Activated T-cell treated with anti-CD3 and anti-CD28 coated beads for 24 hours (primary cell): ENCODE measurements at places on chromosomes 5 and 9.

GRCh38 chr5:150156027-150156368 is 353 bp upstream of the PDGFRB start:
- no peak for DNase-seq

- DNase-seq: no peak
Observed at GRCh38 chr9:16572005-16572734, 298.3 kb downstream of the BNC2 start.

- DNase-seq: no peak
Observed at GRCh38 chr9:93196096-93197055, 12.4 kb downstream of the WNK2 start.

GRCh38 chr5:96870094-96871026 is 5.9 kb upstream of the ERAP2 start:
- DNase-seq: no peak

- no peak for DNase-seq
Observed at GRCh38 chr9:121926351-121926801, 166.7 kb downstream of the TTLL11 start.

DNA sequence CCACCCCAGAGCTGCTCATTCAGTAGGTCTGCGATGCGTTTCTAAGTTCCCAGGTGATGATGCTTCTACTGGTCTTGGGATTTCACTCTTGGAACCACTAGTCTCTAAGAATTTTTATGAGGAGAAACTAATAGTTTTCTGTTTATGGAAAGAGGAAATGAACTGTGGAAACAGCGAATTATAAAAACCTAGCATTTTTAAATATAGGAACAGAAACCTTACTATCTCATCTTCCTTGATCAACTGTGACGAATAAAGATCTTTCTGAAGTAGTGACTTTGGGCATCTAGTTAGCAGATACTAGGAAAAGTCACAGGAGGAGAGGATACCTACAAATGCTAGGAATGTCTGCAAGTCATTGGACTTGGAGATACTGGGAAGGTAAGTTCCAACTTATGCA is 376.8 kb upstream of the RFX3 start:
- DNase-seq: no peak

- DNase-seq: no peak
Observed at GRCh38 chr9:19699756-19700155, 89.1 kb downstream of the SLC24A2 start.

DNA sequence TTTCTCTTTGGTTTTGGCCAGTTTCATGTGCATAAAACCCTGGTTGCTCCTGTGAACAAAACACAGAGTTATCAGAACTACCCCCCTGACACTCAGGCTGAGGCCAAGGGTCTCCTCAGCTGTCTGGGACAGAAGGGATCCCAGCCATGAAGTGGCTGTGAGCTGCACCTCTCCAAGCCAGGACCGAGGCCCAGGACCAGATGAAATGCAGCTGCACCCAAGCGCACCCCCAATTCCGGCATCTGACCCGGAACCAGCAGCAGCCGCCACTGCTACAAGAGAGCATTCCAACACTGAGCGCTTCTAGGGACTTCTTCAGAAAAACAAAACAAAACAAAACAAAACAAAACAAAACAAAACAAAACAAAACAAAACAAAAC is 16.0 kb upstream of the SLC25A51 start:
- no peak for DNase-seq

DNA sequence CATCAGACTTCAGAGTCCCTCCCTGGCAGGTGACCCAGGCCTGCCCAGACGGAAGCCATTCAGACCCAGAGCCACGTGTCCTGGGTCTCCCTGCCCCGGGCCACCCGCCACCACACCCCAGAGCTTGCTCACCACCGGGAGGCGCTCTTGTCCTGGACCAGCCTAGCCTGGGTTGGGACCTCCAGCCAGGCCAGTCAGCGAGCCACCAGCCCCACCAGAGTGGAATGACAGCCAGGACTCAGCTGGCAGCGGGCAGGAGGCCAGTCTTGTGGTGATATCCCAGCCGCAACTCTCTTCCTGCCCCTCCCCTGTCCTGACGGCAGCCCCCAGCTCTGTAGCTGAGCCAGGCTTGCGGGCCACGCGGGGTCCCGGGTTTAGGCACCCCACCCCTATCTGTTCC is 1.7 kb upstream of the PTGDS start:
- DNase-seq: no peak

GRCh38 chr5:86617756-86618576 is at the start of gene COX7C:
Gene COX7C, plus strand, starts transcription at chr5:86617941. Its CDS starts 115 bp downstream, at chr5:86618056.
- peak; percentile 92 for DNase-seq

GRCh38 chr5:37184748-37185364 is 64.3 kb downstream of the CPLANE1 start:
- DNase-seq: no peak

DNA sequence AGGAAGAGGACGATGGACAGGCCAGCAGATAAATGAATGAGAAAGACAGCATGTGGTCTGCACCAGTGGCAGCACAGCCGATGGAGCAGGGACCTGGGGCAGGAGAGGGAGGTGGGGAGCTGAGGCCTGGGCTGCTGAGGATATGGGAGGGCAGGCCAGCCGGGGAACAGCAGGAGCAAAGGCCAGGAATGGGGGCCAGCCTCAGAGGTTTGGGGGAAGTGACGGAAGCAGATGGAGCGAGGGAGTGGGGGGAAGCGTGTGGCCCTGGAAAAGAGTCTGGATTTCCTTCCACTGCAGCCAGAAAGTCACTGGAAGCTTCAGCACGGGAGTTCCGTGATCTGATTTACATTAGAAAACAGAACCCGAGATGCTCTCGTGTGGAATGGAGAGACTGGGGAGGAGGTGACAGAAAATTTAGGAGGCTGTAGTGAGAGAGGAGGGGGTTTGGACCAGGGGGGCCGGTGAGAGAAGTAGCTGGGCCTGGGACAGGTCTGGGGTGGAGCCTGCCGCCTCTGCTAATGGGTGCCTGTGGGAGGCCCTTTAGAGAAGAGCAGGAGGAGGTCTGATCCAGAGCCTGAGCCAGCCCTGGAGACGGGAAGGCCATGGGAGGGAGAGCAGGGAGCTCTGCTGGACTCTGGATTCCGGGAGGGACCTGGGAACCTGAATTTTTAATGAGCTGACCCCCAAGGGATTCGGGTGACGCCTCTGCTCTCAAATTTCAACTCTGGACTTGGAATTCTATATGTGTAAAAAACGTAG is 65.4 kb downstream of the TSPAN17 start:
- no peak for DNase-seq

DNA sequence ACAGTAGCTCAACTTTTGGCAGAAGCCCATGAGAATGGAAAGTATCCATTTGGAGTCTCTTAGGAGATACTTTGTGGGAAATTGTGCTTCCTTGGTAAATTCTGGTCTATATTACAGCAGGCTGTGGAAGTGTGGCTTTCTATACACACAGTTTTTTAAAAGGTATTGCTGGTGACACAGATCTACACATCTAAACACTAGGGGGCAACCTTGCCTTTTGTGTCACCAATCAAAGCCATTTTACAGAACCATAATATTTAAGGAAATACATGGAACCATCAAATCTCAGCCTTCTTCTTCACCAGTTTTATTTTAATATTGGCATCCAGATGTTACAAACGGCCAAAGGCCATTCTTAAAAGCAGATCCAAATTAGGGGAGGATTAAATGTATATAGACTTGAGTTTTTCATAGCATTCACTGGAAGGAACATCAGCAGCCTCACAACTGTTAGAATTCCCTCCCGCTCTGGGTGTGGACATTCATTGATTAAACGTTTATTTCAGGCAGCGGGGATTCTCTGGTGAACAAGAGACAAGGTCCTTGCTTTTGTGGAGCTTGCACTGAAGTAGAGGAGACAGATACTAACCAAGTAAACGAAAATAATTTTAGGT is 132.4 kb upstream of the EPB41L4A start:
- DNase-seq: peak; percentile 16

DNA sequence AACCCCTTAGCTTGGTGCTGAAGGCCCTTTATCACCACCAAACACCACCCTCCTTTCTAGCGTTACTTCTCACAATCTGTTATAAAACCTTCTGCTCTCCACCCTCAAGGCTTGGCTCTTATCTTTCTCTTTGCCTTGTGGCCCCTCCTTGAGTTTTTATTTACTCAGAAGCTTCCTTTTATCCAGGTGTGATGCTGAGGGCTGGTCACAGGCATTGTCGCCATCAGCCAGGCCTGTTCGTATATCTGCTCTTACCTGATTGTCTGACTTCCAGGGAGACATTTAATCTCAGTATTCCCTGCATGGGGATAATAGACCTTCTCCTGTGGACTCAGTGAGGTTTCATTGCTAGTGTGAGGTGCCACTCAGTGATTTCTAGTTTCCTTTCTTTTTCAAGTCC is 34.2 kb downstream of the MEGF10 start:
- no peak for DNase-seq

GRCh38 chr9:94656200-94656599 is 16.9 kb upstream of the FBP1 start:
- peak; percentile 25 for DNase-seq

GRCh38 chr5:57157131-57157530 is 16.7 kb upstream of the GPBP1 start:
- no peak for DNase-seq

DNA sequence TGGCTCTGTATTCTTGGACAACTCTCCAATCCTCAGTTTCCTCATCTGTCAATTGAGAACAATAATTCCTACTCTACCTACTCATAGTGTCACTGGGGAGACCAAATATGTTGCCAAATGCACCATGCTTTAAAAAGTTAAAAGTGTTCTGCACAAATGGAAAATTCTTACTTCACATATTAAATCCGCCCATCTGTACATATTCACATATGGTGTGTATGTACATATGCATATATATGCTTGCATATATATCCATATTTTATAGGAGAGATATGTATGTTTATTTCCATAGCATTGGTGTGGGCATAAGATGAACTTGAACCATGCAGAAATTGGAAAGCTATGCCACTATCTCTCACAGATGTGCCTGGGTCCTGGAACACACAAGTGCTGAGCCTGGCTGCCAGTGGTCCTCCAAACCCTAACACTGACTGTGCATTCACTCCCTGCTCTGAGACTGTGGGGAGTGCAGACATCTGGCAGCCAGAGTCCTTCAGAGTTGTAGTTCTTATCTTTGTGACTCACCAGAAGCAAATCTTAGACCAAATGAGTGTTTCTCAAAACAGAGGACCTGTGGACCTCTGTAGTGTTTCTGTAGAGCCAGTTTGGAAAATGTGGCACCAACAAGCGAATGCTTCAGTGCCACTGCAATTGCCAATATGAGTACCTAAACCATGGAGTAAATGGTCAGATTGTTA is 168.7 kb downstream of the GRIA1 start:
- DNase-seq: no peak

DNA sequence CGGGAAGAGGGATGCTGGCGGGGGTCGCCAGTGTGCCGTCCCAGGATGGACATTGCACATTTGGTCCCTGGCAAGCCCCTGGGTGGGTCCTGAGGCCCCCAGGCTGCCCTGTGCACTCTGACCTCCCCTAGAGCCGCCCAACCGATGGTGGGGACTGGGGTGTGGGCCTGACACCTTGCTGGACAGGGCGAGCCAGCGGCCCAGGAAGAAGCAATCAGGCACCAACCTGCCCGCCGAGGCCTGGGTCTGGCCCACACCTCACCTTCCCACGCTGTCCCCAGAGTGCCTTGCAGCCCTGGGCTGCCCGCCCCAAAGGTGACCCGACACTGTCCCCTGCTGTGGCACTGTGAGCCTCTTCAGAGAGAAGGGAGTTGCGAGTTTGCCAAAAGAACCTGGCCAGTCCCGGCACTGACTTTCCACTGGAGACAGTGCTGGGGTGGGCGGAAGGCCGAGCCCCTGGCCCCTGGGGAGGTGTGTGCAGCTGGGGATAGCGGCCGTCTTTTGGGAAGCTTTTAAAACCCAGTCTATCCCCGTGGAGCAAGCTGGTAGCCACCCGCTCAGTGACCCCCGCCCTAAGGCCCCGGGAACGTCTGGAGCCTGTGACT is 12.0 kb upstream of the NRARP start:
- no peak for DNase-seq

- DNase-seq: no peak
Observed at GRCh38 chr5:86878250-86878649, 260.5 kb downstream of the COX7C start.

GRCh38 chr5:155019601-155020226 is 6.2 kb downstream of the KIF4B start:
- DNase-seq: no peak
